ENCODE measurements at places on chromosomes 5 and 9.

DNA sequence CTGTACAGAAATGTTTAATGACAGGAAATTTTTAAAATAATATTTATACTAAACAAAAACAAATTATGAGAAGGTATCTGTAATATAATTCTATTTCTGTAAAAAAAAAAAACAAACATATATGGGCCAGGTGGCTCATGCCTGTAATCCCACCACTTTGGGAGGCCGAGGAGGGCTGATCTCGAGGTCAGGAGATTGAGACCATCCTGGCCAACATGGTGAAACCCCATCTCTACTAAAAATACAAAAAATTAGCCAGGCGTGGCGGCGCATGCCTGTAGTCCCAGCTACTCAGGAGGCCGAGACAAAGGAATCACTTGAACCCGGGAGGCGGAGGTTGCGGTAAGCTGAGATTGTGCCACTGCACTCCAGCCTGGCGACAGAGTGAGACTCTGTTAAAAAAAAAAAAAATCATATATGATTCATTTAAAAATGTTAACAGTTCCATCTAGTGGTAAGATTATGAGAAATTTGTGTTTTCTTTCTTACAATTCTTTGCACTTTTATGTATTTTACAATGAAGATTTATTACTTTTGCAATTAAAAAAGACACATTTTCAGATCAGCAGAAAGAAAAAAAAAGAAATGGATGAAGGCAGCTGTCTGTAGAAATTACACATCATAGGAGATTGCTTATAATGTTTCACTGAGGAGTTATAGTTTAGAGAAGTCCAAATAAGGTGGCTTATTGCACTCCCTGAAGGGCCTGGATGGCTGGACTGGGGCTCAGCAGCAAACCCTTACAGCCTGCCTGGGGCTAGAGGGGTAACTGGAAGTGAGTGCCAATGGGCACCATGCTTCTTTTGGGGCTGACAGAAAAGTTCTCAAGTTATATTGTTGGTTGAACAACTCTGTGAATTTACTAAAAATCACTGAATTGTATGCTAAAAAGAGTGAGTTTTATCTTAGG lies 20.3 kb downstream of the C9orf153 start:
- DNase-seq: no peak

DNA sequence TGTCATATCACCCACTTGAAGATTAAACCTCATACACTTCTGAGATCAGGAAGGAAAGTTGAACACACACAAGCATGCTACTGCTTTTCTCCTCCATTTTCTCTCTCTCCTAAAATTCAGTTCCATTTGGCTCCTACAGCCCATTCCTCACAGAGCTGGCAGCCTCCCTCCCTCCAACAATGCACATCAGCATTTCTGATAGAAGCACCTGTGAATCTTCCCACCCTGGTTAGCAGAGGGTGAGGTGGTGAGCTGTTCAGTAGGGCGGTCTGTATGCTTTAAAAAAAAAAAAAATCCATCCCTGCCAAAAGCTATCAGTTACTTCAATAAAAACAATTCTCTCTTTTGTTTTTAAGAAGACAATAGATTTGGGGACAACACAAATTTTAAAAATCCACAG lies 463.2 kb upstream of the KIF2A start:
- DNase-seq: no peak

DNA sequence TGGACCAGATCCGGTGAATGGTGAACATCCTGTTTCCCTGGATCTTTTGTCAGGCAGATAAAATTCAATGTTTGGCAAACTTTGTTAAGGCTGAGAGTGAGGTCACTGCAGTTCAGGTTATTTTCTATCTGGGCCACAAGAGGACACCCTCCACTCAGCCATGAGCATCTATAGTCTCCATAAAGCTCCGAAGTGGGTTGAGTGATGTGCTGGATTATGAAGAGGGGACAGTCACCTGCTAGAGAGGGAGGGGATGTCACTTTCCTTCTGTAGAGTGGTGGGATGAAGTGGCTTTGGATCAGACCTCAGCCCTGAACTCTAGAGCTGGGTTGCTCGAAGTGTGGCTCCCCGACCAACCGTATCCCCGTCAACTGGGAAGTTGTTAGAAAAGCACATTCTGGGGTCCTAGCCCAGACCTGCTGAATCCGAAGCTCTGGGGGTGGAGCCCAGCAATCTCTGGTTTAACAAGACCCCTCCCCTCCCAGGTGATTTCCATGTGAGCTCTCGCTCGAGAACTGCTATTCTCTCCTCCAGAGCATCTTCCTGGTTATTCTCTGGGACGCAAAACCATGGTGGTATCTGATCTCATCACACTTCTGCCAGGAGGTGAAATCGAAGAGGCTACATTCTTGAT lies 31.8 kb upstream of the FGF1 start:
- no peak for DNase-seq

GRCh38 chr9:1454616-1455347 lies 404.6 kb downstream of the DMRT2 start:
- DNase-seq: no peak

DNA sequence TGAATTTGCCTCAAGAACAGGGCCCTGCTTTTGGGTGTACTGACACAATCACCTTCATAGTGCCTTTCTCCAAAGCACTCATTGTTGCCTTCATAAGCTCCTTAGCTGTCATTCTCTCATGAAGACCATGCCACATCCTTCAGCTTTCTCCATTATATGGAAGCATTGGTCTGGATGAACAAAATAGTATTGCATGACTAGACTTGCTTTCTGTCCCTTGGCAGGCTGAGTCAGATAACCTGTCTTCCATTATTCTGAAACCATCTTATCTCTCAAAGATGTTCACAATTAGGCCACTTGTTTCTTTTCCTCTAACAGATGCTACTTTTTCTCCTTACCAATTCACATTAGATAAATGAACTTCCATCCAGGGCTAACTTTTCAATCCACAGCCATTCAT lies 297.9 kb downstream of the IRX1 start:
- DNase-seq: no peak

GRCh38 chr5:135881819-135882218 lies 13.8 kb downstream of the IL9 start:
- DNase-seq: no peak

GRCh38 chr5:53170746-53171349 lies 61.3 kb upstream of the MOCS2 start:
- no peak for DNase-seq

GRCh38 chr5:154570572-154571324 lies 92.7 kb upstream of the HAND1 start:
- no peak for DNase-seq

DNA sequence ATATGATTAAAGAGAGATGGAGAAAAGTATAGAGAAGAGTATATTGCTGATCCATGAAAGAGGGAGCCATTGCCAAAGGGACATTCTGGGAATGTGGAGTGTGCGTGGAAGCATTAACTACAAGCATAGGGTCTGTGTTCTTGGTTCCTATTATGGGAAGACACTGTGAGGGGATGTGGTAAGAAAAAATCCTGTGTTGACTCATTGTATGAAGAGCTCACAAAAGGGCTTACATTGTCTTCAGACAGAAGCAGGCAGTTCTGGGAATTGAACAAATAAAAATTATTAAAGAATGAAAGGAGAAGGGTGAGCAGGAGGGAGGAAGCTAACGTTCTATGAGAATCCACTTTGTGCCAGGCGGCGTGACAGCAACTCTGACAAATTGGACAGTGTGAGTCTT lies 250.4 kb upstream of the CHD1 start:
- DNase-seq: no peak

DNA sequence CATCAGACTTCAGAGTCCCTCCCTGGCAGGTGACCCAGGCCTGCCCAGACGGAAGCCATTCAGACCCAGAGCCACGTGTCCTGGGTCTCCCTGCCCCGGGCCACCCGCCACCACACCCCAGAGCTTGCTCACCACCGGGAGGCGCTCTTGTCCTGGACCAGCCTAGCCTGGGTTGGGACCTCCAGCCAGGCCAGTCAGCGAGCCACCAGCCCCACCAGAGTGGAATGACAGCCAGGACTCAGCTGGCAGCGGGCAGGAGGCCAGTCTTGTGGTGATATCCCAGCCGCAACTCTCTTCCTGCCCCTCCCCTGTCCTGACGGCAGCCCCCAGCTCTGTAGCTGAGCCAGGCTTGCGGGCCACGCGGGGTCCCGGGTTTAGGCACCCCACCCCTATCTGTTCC lies 1.7 kb upstream of the PTGDS start:
- DNase-seq: no peak

GRCh38 chr9:68802525-68803015 lies 97.5 kb downstream of the PIP5K1B start:
- no peak for DNase-seq

GRCh38 chr9:1469996-1470395 lies 419.8 kb downstream of the DMRT2 start:
- DNase-seq: no peak

DNA sequence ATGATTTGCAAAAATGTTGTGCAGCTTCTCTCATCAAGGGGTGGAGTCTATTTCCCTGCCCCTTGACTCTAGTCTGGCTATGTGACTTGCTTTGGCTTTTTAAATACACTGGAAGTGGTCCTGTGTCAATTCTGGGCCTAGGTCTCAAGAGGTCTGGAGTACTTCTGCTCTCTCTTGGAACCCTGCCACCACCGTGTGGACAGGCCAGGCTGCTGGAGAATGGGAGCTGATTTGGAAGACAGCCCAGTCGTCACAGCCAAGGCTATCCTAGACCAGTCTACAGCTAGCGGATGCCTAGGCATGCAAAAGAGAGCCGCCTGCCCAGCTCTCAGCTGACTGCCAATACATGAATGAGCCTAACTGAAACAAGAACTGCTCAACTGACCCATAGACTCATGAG lies 56.7 kb upstream of the CLINT1 start:
- no peak for DNase-seq

GRCh38 chr5:150485693-150486401 lies 22.1 kb upstream of the NDST1 start:
- no peak for DNase-seq

- DNase-seq: no peak
Measured at GRCh38 chr5:169732841-169733240, 95.8 kb downstream of the DOCK2 start.

DNA sequence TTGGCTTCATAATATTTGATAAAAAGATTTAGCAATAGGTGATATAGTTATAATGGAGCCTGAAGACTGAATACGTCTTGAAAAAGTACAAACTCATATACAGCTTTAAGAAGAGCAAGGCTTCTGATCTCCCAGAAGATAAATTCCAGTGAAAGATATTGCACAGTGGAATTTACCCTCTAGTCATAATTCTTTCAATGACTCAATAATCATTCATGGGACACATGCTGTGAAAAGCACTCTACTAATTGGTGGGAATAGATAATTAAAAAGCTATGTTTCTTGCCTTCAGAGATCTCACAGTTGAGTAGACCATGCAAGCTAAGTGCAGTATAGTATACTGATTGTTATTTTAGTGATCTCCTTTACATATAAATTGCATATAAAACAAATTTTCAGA lies 538.6 kb upstream of the CYLC2 start:
- no peak for DNase-seq

DNA sequence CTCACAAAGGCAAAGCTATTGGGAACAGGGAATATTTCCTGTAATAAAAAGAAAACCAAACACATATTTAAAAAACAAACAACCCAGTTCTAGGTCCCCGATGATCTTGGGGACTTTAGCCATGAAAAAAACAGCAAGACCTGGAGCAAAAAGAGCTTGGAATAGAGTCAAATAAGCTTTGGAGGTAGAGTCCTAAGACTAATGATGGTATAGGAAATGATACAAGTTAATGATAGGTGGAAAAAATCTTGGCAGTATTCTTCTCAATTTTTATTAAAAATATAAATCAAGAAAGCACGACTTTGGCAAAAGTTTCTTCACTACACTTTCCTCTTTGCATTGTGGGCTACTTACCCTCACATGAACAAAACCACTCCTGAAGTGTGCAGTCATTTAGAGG lies 481.5 kb downstream of the EBF1 start:
- DNase-seq: no peak

DNA sequence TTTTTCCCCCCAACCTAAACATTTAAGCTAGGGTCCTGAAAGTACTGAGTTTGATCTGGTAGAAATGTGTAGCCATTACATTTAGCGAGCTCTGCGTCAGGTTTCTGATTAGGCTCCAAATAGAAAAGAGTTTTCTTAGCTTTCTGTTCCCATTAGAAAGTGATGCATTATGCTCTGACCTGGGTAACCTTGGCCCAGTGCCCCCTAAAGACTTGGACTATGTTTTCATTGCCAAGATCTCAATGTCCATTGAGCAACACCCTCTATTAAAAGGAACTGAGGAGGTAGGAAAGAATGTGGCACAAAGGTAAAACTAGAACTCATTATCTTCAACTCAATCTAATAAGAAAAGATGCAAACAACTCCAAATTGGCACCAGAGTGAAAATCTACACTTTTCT lies 358.9 kb upstream of the PCSK5 start:
- no peak for DNase-seq

DNA sequence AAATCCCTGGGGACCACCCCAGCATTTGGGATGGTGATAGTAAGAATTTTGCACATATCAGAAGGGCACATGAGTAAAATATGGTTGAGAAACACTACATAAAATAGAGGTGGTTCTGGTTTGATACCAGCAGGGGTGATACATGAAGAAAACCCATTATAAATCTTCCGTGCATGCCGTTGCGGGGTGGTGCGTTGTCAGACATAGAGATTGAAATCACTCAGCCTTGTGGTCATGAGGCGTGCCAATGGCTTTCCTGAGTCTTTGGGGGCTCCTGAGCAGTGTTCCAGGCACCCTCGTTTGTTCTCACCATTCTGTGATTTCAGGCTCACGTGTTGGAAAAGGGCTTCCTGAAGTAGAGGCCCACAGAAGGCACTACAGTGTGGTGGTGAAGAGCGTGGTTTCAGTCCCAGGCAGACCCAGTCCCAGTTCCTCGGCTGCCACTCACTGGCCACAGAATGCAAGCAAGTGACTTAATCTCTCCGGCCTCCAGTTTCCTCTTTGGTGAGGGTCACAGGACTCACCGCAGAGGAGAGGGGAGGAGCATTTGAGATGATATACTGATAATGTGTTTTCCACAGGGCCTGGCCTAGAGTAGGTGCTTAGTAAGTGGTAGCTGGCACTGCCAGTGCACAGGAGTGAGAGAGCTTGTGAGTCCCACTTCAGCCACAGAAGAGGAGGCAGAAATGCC lies 20.5 kb upstream of the GLRX start:
- DNase-seq: no peak

GRCh38 chr5:37720550-37720952 lies 119.3 kb downstream of the GDNF start:
- DNase-seq: no peak

GRCh38 chr5:172371684-172372083 lies 82.6 kb downstream of the SH3PXD2B start:
- no peak for DNase-seq

DNA sequence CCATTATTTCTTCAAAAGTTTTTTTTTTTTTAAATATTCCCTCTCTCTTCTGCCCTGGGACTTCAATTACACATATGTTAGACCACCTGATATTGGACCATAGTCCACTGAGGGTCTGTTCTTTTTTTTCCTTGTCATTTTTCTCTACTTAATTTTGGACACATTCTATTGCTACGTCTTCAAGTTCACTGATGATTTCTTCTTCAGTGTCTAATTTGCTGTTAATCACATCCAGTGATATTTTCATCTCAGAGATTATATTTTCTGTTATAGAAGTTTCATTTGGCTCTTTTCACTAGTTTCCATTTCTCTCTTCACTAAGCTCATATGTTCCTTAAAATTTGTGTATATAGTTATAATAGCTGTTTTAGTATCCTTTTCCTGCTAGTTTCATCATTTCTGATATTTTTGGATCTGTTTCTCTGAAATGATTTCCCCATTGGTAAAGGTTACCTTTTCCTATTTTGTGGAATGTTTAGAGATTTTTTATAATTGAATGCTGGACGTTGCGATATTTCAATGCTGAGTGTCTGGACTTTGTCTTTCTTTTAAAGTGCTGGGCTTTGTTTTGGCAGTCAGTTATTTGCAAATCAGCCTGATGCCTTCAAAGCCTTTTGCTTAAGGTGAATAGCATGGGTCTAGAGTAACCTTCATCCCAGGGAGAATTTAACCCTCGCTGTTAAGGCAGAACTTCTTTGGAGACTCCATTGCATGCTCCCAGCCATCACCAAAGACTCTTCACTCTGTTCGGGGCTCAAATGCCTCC lies 111.8 kb downstream of the TTLL11 start:
- DNase-seq: no peak
